ENCODE measurements at places on chromosomes 1 and 21. TPM values are rescaled to one million over a fixed set of nuclear protein-coding genes. Genes with fewer than 3 reads are reported as not detected.
A peak's percentile ranks its signal among the peaks of the same experiment; 100 is the strongest.

The C1orf146 gene
- total RNA-seq = not detected

The LAD1 gene
- total RNA-seq = 28.6 TPM

The ECM1 gene
- 7.4 TPM for total RNA-seq

The ETV3L gene
- not detected for total RNA-seq

The AMY1A gene
- total RNA-seq = 1.3 TPM

The OR2T2 gene
- total RNA-seq = not detected

The PRRX1 gene
- 16.6 TPM for total RNA-seq

The OR2L13 gene
- not detected for total RNA-seq

The ECE1 gene
- 120 TPM for total RNA-seq

The ATP5PB gene
- total RNA-seq = 148 TPM

The IFI44L gene
- total RNA-seq = 24.2 TPM

The CYYR1 gene
- total RNA-seq = 5.2 TPM

The IL12RB2 gene
- total RNA-seq = 0.89 TPM

The FCRL5 gene
- total RNA-seq = 1.7 TPM

DNA sequence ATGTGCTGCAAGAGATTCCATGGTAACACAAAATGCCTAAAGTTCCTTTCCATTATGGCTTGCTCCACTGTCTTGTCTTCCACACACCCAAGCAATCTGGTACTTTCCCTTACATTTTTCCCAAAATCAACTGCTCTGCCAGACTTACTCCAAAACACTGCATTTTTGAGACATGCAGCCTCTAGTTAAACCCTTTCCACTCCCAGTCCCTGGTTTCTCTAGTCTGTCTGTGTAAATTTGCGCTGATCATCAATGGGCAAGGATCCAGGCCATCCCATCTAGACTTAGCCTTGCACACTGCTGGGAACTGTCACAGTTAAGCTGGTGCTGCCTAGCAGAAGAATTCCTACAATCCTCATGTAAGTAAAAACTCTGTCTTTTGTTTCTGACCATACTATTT, 47.8 kb downstream of the DAB1 start:
- no peak for DNase-seq

- peak; percentile 74 for DNase-seq
These were observed 3.3 kb downstream of the KLHL21 start for GRCh38 chr1:6599141-6599975.

DNA sequence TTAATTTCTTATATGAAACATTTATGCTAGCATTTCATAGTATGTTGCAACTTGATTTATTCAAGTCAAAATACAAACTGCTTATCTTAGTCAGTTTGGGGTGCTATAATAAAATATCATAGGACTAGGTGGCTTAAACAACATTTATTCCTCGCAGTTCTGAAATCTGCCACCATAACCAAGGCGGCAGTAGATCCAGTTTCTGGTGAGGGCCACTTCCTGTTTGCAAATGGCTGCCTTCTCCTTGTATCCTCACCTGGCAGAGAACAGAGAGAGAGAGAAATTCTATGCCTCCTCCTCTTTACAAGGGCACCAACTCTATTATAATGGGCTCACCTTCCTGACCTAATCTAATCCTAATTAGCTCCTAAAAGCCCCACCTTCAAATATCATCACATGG, 76.1 kb upstream of the RGS2 start:
- no peak for DNase-seq

DNA sequence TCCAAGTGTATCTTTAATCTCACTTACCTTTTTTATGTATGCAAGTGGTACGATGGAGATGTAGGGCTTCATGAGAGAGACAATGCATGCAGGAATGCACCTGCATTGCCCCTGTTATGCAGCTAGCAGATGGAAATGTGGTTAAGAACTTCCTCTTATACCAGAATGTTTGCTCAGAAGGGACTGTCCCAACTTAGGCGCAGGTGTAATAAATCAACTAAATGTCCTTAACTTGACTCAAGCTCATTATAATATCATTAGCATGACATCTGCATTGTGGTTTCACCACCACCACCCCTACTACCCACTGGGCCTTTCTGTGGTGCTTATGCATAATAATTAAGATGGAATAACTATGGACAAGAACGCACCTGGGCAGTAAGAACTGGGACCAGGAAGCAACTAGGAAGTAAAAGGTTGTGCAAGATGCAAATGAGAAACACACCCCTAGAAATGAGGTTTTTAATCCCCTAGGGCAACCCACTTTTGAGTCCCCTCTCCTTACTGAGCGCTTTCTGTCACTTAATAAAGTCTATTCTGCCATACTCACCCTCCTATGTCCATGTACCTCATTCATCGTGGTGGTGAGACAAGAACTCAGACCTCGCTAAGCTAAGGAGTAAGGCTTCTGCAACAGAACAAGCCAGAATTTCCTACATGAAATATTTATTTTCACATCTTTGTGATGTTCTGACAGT, 1103.3 kb upstream of the B3GALT2 start:
- no peak for DNase-seq

- no peak for DNase-seq
These were observed 40.9 kb downstream of the SMYD2 start for GRCh38 chr1:214321705-214322453.

DNA sequence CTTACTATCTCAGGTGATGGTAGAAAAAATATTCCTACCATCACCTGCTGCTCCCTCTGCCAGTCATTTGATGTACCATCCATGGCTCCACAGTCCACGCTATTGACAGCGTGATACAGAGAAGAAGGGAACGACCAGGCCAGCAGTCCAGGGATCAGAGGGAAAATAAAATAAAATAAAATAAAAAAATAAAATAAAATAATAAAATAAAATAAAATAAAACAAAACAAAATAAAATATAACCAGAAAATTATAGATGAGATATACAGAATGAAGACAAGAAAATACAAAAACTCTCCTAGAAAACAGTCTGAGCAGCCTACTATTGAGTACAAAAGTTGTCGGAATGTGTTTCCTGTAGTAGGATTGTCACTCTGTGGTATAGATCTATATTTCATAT, 619.4 kb upstream of the TMPRSS15 start:
- no peak for DNase-seq

GRCh38 chr1:192151176-192151575, 7.1 kb upstream of the RGS18 start:
- DNase-seq = no peak

DNA sequence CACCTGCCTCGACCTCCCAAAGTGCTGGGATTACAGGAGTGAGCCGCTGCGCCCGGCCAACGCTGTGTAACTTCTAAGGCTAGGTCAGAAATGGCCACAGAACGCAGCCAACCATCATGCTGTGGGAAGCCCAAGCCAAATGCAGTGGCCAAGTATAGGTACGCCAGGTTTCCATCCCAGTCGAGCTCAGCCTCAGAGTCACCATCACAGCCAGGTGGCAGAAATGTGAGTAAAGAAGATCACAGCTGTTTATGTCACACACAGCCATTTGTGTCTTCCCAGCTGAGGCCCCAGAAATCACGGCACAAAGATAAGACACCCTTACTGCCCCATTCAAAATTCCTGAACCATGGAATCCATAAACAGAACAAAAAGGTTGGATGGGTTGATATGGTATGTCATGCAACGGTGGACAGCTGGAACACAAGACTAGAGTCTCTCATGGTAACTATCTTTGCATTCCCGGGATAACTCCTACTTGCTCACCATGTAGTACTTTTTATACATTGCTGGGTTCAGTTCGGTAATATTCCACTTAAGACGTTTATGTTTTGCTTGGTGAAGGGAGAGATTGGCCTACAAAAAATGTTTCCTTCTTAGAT, 84.3 kb downstream of the SLC45A1 start:
- DNase-seq = peak; percentile 40

DNA sequence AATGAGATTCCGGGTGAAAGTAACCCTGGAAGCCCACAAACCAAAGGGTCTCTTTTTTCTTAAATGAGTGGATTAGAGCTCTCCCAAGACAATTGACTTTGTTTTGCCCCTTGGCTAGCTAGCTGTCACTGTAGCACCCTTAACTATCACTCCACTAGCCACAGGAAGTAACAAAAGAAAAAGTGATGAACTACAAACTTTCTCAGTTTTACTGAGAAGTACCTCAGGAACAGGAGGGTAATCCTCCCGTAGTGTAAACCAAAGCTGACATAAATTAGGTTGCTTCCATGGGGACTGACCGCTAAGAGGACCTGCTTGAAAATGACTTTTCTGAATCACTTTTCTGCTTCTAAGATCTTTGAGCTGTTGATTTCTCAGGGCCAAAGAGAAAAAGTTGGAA, 240.1 kb downstream of the BARHL2 start:
- no peak for DNase-seq

DNA sequence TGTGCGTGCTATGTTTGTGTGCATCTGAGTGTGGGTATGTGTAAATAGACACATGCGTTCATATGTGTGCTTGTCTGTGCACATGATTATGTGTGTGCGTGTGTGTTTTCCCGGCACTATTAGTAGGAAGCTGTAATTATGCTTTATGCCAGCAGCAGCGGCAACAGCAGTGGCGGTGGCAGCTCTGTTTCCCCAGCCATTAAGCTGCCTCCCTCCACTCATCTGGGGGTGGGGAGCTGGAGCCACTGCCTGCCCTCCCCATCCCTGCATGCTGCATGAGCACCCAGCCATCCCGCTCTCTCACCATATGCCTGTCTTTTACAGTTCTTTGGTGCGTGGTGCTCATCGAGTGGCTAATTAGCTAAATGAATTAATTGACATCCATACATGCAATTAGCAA, 30.5 kb upstream of the ACOT11 start:
- no peak for DNase-seq

GRCh38 chr1:89630048-89630447, 2.9 kb upstream of the LRRC8C start:
- no peak for DNase-seq

- DNase-seq = no peak
These were observed 41.3 kb downstream of the PLPPR4 start for GRCh38 chr1:99305626-99306025.

GRCh38 chr1:119542492-119542946, 35.5 kb downstream of the HSD3B1 start:
- no peak for DNase-seq

- no peak for DNase-seq
These were observed 70.2 kb upstream of the ERRFI1 start for GRCh38 chr1:8096105-8097011.

GRCh38 chr1:209593747-209594146, 10.2 kb downstream of the CAMK1G start:
- DNase-seq = no peak

DNA sequence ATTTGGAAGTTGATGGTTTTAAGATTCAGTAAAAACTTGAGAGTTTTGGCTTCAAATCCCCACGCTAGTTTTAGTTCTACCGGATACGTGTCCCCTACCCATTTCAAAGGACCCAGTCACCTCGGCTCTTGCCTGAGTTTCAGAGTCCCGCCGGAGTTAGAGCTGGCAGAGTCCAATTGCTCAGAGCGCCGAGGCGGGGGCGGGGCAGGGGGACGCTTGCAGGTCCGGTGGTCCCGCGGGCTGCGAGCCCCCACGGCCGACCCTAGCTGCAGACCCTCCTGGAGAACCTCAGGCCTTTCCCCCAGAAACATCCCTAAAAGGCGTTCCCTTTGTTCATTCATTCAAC, 765 bp upstream of the VPS45 start:
- DNase-seq = peak; percentile 90

DNA sequence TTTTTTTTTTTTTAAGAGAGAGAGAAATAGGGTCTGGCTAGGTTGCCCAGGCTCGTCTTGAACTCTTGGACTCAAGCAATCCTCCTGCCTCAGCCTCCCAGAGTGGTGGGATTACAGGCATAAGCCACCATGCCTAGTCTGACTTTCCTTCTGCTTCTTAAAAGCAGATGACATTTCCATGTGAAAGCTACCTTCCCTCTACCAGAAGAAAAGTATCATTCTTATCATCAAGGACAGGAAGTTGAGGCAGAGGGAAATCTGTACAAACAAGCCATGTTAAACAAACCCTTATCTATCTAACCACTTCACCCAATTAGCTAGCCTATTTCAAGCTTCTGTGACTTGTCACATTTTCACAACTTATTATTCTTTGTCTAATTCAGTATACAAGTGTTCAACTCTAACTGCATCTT, 54.8 kb downstream of the SAMSN1 start:
- DNase-seq = no peak

GRCh38 chr1:193013005-193013404, 46.2 kb downstream of the UCHL5 start:
- no peak for DNase-seq

- DNase-seq = no peak
These were observed 2.7 kb downstream of the INTS3 start for GRCh38 chr1:153730468-153730988.

DNA sequence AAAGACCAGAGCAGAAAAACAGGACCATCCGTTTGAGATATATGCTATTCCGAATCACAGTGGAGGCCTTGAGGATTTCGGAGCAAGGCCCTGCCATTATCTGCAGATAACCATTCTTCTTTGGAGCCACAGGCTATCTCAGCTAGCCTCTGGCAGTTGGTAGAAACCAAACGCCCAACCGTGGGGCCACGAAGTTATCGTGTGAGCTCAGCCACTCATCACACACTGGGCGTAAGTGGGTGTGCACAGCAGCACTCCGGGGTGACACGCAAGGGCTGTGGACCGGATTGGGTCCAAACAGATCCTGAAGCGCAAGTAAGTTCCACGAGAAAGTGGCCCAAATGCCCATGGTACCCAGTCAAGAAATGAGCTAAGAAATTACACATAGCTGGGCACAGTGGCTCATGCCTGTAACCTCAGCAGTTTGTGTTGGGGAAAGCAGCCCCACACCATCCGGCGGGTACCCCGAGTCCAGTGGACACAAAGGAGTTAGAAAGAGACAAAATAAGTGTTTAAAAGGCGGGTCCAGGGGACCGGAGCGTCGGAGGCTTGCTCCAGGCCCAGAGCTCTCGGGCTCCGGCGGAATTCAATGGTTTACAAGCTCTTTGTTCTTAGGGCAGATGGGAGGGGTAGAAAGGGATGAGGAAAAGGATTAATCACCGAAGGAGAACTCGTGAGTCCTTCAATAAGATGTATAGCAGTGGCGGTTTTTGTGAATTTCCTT, 130.6 kb downstream of the LIPI start:
- no peak for DNase-seq

DNA sequence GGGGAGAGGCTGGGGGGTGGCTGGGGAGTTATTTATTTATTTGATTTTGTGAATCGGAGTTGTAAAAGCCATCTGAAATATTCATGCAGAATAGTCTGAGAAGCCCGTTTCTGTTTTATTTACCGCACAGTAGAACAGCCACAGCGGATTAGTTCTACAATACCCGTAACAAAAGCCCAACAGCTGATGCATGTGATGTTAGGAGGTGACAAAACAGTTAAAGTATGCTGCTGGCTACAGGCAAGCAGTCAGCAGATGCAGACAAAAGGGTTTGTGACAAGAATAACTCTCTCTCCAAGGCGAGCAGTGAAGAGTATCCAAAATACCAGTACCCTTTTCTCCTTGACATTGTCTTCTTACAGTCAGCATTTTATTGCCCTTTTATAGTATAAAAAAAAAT, 42.0 kb downstream of the PROX1 start:
- DNase-seq = no peak
